ENCODE measurements at places on chromosomes 1 and 21.

DNA sequence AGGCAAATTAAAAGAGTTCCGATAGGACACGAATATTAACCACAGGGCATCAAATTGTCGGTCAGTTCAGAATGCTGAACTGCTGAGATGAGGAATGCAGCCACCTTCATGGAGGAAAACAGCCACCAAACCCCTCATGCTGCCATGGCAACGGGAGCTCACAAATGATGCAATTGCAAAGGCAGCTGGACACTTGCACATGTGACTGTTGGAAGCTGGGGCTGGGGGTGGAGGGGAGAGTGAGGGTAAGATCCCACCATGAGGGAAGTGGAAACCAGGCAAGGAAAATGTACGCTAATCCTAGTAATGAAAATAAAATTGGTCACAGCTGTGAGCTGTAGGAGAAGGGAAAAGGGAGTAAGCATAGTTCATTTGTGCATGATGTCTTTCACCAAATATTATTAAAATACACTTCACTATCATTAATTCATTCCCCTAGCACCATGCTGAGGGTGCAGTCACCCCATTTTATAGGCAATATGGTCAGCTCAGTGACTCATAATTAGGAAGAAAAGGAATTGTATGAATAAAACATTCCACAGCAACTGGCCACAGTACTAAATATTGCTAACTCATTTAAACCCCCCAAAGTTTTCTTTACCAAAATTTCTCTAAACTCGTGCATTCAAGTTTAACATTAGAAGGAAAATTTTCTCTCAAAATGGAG is 15.3 kb downstream of the BECN2 start:
- no peak for DNase-seq

- no peak for DNase-seq
Observed at GRCh38 chr1:1112237-1112985, 3.5 kb downstream of the C1orf159 start.

DNA sequence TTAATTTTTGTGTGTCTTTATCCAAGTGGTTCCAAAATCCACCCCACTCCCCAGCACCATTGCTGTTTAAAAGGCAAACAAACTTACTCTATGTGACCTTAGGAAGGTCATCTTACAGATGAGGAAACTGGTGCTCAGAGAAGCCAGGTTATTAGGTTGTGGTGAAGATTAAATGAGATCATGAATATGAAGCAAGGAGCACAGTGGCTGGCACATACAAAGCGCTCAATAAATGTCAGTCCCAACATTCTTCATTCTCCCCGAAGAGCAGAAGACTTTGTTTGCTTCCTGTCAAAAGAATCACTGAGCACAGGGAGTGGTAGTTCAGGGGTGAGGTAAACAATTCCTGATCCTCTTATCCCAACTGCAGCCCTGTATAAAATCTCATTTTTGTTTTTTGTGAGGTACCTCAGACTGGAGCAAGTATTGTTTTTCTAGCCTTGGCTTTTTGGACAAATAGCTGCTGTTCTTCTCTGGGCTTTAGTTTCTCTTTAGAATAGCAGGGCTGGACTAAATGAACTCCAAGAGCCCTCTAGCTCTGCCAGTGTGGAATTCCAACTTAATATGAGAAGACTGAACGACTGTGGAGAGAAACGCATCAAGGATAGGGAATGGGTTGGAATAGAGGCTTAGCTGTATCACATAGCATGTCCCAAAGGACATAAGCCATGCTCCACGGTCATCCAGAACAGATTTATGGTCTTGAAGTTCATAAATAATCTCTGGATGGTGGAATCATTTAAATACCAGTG is 455.3 kb upstream of the USP24 start:
- DNase-seq = no peak

DNA sequence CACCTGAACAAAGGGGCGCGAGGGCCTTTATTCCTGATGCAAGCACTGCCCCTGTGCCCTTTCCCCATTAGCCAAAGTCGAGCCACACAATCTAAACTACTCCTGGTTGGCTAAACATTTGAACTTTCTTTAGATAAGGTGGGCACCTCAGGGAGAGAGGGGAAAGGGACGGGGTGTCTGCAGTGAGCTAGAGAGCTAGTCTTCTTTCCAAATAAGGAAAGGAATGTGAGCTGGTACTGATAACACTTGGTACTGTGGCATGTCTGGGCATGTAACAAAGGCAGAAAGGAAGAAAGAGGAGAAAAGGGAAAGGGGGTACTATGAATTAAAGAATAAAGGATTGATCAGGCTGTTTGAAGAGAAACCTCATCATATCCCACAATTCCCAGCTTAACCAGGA is 62.8 kb downstream of the OVGP1 start:
- DNase-seq = no peak

- DNase-seq = peak; percentile 64
Observed at GRCh38 chr1:31617916-31618746, 642 bp downstream of the HCRTR1 start.

DNA sequence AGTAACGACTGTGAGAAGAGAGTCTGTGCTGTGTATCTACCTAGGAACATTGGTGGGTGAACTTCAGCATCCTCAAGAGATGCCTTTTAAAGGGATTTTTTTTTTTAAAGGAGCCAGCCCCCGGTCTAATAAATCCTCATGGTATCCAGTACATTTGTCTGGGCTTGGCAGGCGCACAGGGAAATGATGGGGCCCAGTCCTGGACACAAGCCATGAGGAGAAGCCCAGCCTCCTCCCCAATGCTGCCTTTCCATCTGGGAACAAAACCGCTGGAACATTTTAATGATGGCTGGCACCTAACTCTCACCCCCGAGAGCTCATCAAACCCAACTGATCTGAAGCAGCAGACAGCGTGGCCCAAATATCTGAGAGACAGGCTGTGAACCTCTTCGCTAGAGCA is 64.2 kb downstream of the ACOT7 start:
- DNase-seq = no peak

DNA sequence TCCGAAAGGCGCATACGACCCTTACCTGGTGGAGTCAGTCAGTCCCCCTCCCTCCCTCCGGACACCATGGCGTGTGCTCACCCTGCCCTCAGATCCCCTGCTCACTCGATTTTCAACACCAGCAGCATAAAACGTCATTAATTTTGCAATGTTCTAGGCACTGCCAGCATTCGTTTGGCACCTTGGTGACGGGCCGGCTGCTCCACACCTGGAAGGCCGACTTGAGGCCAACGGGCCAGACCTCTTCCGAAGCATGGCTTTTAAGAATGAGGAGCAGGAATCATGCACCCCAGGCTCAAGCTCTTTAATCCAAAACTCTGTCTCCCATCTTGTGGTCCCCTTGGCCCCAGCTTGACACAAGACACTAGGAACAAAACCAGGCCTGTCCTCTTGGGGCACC is 33.1 kb downstream of the NPHP4 start:
- DNase-seq = no peak

GRCh38 chr1:97918961-97919360 is 1.9 kb downstream of the DPYD start:
- no peak for DNase-seq

GRCh38 chr1:38151399-38151798 is 104.8 kb upstream of the POU3F1 start:
- no peak for DNase-seq

GRCh38 chr1:89762779-89763648 is 57.8 kb upstream of the LRRC8D start:
- DNase-seq = peak; percentile 92

GRCh38 chr1:198155253-198155652 is 1.5 kb upstream of the NEK7 start:
- DNase-seq = no peak

DNA sequence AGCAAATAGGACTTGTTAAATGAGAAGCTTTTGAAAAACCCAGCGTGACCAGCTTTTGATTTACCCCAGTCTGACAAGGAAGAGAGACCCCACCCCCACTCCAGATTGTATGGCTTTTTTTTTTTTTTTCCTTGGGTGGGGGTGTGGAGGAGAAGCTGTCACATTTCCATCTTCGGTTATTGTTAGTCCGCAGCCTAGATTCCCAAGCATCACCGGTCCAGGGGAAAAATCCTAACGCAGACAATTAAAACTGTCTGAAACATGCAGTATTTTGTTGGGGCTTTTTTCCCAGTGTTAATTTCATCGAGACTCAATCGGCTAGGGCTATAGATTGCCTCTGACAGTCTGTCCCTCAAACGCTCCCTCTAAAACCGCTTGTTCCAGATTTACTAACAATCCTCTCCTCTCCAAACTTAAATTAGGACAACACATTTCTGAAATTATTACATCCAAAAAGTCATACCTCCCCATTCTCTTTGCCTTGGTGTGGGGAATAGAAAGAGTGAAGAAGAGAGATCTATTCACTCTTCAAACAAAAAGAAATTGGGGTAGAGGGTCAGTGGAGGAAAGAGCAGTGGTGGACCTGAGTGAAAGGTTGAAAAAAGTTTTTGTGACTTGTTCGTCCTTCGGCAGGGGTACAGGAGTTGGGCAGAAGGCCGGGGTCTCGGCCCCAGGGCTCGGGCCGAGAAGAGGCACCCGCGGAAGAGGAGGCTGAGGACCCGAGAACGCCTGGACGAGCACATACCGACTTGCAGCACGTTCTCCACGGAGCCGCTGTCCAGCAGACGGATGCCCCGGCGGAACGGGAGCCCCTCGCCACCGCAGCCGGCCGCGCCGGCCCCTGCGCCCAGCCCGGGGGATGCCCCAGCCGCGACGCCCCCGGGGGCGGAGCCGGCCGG is 1.1 kb downstream of the ZSWIM5 start:
- peak; percentile 20 for DNase-seq

DNA sequence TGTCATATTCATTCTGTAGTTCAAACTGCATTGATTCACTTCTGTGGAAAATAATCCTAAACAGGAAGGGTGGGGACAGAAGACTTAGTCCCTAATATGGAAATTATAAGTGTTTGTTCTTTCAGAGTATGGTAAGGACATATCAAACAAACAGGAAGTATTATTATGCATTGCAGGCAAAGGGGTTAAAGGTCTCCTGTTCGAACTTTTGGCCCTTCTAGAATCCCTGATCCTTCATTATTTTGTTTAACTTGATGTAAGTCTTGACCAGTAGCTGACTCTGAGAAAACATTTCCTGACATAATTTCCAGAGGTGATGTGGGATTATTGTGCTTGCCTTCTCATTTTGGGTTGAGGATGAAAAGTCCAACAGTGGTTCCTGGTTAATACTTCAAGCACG is 215.4 kb upstream of the ADGRL2 start:
- DNase-seq = no peak

GRCh38 chr21:43861706-43862105 is 3.3 kb upstream of the AGPAT3 start:
- DNase-seq = no peak

- no peak for DNase-seq
Observed at GRCh38 chr21:35565204-35565611, 495.1 kb downstream of the SETD4 start.

GRCh38 chr21:42061195-42061985 is 9.7 kb upstream of the UMODL1 start:
- peak; percentile 47 for DNase-seq

- no peak for DNase-seq
Observed at GRCh38 chr1:15718199-15718601, 17.9 kb upstream of the SLC25A34 start.

DNA sequence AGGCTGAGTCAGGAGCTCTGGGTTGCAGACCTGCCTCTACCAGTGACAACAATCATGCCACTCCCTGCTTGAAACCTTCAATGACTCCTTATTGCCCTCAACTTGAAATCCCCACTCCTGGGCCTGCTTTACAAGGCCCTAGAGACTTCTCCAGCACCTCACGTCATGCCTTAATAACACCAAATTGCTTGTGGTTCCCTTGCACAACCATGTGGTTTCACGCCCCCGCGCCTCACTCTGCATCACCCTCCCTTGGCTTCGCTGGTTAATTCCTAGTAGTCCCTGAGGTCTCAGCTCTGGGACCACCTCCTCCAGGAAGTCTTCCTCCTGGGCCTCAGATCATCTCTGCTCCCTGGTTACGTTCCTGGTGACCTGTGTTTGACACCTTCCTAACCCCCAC is 33.0 kb downstream of the EPHA2 start:
- peak; percentile 73 for DNase-seq
